ENCODE measurements at places on chromosomes 3 and 15.

GRCh38 chr15:98699591-98700424 lies 51.5 kb downstream of the IGF1R start:
- no peak for DNase-seq

GRCh38 chr15:60062826-60063225 lies 58.7 kb downstream of the FOXB1 start:
- no peak for DNase-seq

DNA sequence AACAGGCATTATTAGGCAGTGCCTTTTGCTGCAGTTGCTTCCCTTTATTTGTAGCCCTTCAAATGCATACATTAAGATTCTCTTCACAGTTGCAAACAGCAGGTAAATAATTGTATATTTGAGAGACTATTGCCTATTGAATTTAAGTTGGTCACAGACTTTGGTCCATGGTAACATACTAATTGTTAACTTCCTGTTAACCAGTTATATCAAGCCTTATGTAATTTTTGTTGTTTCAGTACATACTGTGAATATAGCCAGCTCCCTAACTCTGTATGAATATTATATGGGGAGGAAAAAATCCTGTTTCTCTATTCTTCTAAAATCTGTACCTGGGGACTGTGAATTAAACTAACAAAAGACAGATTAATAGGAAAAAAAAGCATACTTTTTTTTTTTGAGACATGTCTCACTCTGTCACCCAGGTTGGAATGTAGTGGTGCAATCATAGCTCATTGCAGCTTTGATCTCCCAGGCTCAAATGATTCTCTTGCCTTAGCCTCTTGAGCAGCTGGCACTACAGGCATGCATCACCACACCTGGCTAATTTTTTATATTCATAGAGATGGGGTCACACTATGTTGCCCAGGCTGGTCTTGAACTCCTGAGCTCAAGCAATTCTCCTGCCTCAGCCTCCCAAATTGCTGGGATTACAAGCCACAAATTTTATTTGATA lies 53.2 kb downstream of the CHL1 start:
- DNase-seq: no peak

DNA sequence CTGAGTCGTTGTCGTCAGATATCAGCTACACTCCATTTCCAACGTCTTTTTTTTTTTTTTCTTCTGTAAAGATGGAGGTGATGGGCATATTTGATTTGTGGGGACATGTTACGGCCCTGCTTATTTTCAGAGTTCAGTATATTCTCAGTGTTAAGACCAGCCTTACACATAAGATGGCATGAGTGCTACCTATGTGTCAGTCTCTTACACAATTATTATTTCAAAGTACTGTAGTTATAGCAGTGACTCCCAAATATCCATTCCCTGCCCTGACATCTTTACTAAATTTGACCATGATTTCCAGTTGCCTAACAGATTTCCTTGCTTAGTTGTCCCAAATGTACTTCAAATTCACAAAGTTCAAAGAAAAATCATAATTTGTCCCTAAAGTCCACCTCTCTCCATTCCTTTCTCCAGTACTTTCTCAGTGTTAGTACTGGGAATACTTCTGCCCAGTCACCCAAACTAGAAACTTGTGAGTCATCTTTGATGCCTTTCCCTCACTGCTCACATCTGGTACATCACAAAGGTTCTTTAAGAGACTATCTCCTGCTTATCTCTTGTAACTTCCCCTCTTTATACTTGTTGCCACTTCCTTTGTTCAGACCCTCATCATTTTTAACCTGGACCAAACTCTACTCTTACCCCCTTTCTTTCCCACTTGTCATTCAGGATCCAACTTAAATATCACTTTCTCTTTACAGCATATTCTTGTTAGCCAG lies 67.0 kb downstream of the ZNF609 start:
- DNase-seq: no peak

- no peak for DNase-seq
Observed at GRCh38 chr3:155426524-155427230, 133.2 kb upstream of the STRIT1 start.

DNA sequence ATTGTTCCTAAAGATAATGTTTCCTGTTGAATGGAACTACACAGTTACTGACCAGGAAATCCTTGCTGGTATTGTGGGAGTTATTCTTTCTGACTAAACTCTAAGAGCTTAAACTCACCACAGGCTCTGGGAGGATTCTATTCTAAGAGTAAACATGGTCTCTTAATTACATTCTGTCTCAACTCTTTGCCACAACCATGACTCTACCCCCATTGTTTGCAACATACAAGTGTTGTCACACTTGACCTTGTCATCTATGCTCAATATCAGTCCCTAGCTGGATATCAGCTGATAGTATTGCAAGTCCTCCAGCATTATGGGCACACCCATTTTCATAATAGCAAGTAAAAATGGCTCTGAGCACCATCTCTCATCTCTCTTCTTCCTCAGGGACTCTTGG lies 29.6 kb upstream of the SECISBP2L start:
- DNase-seq: no peak

- DNase-seq: no peak
Observed at GRCh38 chr15:28915935-28916334, 30.2 kb downstream of the APBA2 start.

- DNase-seq: no peak
Observed at GRCh38 chr3:129308636-129309035, 30.0 kb downstream of the HMCES start.

DNA sequence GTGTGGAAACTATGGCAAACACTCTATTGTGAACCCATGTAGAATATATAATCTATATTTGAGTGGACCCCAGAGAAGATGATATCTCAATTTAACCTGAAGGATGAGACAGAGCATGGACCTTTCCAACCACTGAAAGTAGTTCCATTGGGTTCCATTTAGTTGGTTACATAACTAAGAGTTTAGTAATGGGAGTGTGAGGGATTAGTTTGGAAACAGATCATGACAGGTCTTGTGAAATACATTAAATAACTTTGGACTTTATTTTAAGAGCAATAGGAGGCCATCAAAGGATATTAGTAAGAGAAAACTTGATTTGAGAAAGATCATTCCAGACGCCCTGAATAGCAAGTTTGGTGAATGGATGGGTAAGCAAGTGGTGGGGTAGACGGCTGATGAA lies 487.2 kb upstream of the ROBO2 start:
- DNase-seq: no peak

GRCh38 chr3:188471723-188472122 lies 317.8 kb downstream of the LPP start:
- no peak for DNase-seq

DNA sequence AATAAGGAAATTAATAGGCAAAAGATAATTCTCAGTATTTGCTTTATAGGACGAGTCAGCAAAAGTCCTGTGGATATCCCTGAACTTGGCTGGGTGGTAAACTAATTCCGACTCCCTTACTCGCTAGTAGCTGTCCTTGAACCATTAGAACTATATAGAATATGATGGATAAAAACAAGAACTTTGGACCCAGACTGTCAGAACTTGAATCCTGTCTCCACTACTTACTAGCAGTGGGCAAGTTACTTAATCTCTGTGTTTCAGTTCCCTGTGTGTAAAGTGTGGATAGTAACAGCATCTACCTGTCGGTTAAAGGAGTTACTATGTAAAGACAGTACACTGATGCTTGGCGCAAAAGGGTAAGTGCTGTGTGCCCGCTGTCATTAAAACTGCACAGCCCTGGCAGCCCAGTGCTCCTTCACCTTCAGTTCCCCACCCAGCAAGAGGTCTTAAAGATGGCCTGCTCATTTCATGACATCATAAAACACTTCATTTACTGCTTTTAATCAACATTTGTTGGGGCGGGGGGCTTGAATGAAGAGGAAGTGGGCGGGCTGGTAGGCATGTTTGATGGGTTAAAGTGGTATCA lies 7.3 kb downstream of the TPM1 start:
- DNase-seq: no peak

DNA sequence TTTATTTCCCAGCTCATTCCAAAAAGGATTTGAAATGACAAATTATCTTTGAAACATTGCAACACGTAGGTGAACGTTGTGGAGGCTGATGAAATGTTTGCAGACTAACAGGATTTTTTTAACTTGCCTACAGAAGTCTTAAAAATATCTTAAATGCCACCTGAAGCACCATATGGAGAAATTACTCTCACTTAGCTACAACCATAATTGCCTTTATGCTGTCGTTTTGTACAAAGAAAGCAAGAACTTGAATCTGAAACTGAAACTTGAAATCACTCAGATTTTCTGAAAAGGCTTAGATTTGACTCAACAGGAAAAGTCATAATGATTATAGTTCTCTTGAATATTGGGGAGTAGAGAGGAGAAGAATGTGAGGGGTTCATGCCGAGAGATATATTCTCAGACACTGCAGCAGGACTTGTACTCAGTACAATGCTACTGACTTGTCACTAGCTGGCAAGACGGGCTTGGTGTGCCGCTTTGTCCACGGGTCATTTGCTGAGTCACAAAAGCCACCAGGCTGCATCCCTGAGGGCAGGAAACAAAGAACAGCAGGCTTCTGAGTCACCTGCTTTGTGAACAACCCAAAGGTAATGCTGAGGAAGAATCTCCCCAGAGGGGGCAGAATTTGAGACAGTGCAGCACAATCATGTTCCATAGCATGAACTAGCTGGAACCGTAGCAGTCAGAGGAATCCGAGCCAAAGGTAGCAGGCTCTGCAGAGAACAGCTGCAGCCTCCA lies 7.1 kb upstream of the FMN1 start:
- DNase-seq: peak; percentile 61

DNA sequence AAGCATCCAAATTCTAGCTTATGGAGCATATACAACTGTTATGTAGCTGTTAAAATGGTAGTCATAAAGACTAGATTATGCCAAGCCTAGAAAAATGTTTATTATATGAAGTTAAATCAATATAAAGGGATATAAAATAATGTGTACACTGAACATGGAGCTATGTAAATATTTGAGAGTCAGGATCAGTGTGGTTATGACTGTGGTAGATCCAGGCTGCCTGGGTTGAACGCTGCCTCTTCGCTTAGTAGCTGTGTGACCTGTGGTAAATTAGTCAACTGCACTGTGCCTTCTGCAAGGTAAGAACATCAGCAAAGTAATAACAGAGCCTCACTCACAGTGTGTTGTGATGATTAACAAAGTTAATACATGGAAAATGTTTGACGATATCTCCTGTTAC lies 212.2 kb downstream of the RBMS3 start:
- peak; percentile 16 for DNase-seq

DNA sequence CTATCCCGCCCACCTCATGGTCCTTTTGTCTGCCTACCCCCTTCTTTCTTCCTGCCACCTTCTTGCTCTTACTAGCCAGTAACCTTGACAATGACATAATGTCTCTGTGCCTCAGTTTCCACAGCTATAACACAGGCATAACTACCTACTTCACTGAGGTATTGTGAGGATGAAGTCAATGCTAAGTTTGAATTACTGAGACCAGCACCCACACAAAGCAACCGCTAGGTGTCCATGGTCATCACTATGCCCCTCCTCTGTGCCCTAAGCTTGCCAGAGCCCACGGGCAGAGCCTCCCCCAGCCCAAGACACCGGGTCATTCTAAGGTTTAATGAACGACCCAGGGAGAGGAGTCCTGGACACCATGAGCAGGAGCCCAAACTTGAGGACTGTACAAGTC lies 101.6 kb downstream of the OXNAD1 start:
- no peak for DNase-seq

DNA sequence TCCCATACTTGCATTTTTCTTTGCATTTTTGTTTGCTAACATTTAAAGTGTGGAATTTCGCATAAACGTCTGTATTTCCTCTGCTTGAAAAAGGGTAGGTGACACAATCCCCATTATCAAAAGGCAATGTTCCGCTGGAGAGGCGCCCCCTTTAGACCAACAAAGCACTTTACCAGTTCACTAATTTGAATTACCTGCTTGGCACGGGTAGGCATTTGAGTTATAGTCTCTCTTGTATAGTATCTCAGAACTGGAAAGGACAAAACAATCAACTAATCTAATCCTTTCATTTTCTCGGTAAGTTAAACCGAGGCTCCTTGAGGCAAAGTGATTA lies 775 bp upstream of the CCDC39 start:
- no peak for DNase-seq

DNA sequence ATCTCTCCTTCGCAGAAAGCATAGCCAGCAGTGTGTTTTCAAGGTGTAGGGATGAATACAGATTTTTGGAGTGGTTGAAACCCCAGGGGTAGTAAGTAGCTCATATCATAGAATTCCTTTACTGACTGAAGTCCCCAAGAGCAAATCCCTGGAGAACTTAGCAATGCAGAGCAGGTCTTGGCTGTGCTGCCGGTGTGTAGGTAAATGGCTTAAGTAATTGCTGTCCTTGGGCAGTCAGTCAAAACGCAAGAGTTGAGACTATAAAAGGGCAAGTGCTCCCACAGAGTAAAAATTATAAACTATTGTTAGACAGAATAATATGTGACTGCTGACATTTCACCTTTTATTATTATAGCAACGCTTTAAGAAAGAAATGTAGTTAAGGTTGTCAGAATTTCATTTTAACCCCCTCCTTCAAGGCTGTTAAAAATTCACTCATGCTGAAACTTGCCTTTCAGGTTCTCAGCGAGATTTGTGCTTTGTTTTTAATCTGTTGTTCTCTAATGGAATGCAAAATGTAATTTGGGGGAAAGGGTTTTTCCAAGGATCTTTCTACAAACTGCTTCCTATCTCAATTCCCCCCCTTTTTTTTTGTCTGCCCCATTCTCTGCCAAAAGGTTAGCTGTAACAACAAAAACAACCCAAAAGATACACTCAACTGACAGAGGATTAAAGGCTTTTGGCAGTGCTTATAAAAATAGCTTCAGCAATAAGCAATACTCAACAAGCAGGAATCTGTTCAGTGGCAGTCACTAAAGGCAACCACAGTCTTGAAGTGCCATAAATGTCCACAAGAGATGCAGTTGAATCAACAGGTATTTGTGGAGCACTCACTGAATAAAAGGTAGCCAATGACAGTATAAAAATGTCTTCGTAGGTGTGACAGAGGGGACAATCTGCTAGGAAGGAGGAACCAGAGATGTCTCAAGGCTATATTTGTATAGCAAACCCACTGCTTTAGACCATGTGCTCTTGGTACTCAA lies 105.3 kb downstream of the THRB start:
- DNase-seq: no peak

DNA sequence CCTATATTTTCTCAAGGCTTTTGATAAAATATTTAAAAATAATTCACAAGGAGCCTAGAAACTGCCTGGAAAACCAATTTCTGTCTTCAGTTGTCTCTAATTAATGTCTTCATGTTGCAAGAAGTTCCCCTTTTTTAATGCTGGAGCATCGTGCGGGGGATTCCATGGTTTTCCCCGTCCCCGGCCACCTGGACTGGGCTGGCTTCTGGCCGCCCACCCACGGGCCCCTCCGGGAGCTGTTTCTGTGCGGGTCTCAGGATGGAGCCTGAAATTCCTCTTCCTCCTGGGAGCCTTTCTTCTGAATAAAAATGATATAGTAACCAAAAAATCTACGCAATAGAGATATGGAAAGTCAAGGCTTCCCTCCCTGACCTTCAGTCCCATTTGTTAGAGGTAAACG lies 8.1 kb upstream of the LRRK1 start:
- DNase-seq: no peak
